ENCODE measurements at places on chromosomes 1 and 21.

- DNase-seq = peak; percentile 49
Observed at GRCh38 chr1:15618077-15618654, 908 bp downstream of the DDI2 start.

DNA sequence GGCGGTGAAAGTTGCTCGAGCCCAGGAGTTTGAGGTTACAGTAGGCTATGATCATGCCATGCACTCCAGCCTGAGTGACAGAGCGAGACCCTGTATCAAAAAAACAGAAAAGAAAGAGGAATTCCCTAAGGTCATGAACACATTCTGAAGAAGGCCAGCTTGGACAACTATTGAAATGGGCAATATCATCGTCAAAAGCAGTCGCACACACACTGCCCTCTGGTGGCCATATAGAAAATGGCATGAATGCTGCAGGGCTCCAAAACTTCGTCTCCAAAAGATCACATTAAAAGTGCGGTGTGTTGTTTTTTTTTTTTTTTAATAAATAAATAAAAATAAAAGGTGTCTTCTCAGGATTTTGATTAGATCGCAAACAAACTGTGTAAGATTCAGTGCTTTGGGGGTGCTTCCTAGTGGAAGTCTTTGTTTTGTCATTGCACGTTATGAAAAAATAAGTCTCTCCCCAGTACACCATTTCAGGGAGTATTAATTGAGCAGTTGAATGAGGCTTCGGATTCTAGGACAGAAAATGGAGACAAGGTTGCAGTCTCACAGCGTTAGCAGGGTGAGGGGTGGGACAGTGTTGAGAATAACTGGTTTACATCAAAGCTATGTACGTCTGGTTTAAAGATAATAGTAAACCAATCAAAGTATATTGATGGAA is 87.5 kb upstream of the FMN2 start:
- DNase-seq = no peak

DNA sequence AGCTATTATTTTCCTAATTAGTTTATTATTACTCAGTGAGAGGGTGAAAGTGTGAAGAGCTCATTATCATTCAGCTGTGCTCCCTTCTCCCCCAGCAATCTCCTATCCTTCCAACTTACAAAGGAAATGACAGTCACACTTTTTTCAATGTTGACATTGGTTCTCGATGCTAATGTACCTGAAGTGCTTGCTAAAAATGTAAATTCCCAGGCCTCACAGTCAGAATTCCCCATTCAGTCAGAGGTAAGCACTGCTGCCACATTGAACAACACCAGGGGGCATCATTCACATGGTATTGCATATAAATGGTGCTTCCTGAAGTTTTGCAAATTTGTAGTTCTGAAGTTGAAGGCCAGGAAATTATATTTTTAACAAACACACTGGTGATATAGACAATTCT is 132.7 kb upstream of the FOXD3 start:
- no peak for DNase-seq

DNA sequence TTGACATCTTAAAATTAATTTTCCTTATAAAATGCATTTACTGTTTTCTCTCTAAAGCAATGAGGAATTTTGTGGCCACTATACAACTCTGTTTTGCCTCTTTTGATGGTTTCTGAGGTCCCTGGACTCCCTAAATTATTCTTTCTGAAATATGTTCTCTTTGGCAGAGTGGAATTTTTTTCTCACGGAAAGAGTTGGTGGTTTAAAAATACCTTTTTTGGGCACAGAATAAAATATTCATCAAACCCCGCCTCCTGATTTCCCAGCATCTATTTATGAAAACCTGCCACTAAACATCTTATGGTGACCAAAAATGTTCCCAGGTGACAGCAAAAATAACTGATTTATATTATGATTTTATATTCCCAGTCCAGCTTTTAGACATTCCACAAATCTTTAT is 165.3 kb upstream of the SYT6 start:
- DNase-seq = no peak

DNA sequence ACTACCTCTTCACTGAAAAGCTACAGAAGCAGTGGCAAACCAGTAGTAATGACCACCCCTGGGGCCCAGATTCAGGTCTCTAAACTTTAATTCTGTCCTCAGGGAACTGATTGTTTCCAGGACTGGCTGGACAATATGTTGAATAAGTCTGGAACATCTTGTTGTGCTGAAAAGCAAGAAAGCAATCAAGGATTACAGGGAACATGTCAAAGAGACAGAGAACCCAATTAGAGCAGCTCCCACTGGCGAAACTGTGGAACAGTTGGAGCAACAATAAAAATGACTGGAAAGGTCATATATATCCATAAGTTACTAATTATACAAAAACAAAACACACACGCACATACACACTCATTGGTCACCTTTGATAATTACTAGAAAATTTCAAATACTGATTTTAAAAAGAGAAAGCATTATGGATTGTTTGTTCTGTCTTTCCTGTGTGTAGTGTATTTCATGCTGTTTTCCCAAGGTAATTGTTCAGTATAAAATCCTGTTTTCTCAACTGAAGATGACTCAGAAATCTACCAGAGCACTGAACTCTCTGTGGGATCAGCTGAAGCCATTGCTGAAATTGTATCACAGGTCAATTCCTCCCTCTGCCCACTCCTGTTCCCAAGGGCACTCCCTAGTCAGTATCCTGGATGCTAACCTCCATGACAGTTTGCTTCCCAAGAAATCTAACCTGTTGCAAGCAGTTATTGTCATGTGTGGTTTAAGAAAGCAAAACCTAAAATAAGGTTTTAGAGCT is 83.6 kb upstream of the RGS1 start:
- no peak for DNase-seq

DNA sequence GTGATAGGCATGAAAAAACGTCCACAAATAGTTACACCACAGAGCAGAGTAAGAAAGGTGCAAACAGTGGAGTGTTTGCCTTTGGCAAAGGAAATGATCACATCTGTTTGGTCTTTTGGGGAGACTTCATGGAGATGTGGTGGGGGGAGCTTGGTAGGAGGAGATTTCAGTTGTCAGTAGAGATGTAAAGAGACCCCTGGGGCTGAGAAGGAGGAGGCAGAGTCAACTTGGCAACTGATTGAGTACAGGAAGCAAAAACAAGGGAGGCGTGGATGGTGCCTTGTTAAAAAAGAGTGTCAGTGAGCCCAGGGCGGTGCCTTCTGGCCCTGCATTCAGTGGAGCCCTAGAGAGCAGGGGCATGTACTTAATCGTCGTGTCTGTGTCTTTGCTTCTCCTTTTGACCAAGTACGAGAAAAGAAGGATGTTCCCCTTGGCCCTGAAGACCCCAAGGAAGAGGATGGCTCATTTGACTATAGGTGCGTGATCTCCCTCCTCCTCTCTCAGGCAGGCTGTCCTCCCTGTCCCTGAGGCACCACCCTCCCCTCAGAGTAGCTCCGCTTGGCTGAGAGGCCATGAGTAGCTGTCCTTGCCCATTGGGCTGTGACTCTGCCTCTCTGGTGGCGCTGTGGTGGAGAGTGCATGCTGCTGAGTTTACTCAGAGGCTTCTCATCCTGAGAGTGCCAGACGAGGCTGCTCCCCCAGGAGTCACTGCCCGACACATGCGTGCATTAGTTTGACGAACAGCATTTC is 30.4 kb upstream of the CNTN2 start:
- DNase-seq = no peak

- no peak for DNase-seq
Observed at GRCh38 chr1:168683871-168684270, 45.1 kb downstream of the DPT start.

DNA sequence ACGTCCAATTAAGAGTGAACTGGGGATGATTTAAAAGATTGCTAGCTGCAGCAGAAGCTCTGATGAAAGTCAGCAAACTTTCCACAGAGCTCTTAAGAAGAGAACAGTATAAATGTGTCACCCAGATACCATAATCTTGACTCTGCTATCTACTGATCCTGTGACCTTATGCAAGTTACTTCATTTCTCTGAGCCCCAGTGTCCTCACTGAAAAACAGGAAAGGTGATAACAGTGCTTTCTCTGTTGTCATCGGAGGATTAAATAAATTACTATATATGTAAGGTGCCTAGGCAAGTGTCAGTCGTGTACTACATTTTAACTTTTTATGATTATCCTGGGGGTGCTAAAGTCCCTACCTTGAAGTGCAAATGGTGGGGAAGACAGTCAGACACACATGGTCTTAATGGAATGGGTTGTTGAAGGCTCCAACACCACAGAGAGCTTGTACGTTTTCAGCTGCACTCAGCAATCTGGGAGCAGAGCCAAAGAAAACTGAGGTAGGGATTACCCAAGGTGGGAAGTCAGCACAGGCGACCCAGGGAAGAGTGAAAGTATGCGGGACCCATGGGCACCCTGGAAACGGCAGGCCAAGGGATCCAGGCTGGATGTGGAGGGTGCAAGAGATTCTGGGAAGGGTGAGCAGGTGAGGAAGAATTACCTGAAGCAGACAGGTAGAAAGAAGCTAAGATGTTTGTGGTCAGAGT is 82.8 kb downstream of the DTL start:
- DNase-seq = no peak

- no peak for DNase-seq
Observed at GRCh38 chr1:4965346-4966075, 311.1 kb downstream of the AJAP1 start.

- DNase-seq = no peak
Observed at GRCh38 chr1:1205769-1206375, 520 bp downstream of the TNFRSF18 start.

- DNase-seq = no peak
Observed at GRCh38 chr21:15735409-15735808, 5.6 kb downstream of the USP25 start.

DNA sequence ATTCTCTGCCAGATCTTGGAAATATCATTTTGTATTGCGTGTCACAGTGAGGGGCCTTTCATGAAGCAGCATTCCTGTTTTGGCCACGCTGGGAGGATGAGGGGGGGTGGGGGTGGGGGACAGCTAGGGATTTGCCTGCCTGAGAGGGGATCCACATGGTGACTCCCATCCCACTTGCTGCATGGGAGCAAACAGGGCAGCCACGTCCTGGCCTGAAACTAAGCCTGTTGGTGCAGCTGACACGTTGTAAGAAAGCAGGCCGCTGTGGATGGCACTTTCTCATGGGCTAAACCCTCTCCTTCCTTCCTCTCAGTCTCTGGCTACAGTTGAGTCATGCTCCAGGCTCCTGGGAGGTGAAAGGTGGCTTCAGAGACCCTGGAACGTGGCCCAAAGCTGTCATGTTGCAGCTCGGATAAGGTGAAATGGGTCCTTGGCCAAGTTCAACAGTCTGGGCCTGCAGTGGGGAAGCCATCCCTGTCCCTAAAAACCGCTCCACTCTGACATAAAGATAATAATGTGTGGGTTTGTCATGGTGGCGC is 346.7 kb upstream of the VAMP3 start:
- DNase-seq = no peak

DNA sequence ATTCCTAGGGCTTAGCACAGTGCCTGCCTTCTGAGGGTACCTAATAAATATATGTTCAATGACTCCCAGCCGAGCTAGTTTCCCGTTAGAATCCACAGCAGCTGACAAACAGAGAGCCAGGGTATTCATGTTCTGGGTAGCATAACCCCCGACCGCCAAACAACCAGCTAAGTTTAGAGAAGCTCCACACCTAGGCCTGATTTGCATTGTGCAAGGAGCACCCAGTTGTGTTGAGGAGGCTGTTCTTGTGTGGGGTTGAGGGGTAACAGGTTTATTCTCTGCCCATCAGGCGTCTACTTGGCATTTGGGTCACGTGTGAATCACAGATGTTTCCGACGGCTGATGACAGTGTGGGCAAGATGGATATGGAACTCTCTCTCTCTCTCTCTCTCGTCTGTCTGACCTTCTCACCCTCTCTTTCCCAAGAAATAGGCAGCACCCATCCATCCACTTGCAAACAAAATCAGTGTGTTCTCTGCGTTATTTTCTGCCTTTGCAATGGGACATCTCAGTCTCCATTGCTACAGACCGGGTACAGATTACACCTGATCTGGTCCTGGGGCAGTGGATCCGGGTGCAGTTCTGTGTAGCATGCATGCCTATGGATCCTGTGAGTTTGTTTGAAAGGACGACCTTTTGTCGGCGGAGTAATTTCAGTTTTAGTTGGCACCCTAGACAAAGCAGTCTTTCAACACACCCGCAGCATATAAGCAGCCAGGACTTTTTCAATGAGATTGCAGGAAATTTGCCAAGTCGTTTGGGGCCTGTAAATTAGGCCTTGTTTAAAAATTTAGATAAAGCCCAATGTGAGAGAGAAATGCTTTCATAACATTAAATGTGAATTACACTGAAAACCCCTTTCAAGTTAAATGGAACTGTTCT is 29.4 kb downstream of the KAZN start:
- DNase-seq = no peak

DNA sequence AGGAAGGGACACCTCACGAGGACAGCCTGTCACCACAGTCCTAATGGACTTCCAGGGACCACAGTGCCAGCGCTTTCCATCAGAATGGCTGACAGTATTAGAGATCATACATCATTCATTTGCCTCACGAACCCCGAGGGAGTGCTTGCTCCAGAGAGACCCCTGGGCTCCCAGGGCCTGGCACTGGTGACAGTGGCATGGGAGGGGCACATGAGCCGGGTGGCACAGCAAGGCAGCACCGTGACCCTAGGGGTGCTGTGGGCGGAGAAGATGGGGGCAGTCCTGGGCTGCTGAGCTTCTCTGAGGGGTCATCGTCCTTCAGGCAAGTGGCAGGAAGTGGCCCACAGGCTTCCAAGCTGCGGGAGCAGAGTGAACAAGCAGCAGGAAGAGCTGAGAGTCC is 16.4 kb upstream of the TSPEAR start:
- DNase-seq = no peak

DNA sequence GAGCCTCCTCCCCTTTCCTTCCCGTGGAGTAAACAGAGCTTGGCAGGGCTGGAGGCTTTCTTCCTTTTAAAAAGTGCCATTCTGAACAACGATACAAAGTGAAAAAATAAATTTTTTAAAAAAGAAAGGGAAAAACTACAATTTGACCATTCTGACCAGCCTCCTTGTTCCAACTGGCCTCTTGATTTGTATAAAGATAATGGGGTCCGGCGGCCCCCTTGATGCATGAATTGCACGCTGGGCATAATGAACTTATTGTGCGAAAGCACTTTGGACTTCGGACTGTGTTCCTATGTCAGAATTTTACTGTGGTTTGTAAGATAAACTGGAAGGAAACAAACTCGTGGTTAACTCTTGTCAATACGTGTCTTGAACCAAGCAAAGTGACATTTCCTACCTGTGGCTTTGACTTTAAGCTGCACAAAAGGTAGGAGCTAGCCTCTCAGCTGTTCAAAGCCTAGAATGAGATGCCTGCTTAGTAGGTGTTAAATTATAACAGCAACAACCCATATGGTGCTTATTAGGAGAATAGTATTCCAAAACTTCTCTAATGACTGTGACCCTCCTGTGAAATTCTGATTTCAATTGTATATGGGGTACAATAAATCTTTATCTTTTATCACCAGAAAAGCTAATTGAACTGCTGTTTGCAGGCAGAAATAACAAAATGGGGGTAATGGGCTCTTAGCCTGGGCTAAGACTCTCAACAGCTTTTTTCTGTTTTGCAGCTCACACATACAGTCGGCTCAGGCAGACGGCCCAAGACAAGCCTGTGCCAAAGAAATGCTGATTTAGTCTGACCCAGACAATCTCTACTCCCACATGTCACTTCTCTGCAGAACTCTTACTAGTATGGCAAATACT is 9.3 kb downstream of the IRF2BP2 start:
- no peak for DNase-seq
